Right forelimb (tissue), 1 donor: ENCODE measurements at places on chromosomes 1 and 21.

DNA sequence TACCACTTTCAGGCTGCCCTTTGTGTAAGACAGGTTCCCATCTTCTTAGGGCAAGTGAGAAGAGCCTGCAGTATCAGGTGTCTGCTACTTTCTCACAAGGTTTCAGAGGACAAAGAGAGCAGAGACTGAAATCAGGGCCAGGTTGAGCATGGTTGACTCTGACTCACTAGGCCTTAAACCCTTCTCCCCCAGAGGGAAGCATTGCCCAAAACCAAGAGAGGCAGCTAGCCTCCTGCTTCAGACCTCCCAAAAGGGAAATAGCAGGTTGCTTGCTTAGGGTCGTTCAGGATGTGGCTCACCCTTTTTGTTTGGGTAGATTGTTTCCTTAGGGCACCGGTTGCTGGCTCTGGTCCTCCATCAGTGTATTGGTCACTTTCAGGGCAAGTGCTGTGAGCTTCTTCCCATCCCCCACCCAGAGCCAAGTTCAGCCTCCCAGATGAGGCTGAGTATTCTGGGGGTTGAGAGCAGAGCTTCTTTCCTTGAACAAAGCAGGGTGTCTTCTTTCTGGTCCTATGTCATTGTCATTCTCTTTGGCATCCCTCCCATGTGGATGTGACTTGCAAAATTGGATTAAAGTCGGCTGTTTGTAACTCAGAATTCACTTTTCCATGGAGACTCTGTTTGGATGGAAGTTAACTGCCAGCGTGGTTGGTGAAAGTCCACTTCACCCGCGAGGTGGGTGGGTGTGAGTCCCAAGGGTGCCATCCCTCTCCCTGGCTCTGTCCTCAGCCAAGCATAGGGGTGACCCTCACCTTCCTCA, 55.5 kb upstream of the GALNT2 start:
- no peak for DNase-seq

DNA sequence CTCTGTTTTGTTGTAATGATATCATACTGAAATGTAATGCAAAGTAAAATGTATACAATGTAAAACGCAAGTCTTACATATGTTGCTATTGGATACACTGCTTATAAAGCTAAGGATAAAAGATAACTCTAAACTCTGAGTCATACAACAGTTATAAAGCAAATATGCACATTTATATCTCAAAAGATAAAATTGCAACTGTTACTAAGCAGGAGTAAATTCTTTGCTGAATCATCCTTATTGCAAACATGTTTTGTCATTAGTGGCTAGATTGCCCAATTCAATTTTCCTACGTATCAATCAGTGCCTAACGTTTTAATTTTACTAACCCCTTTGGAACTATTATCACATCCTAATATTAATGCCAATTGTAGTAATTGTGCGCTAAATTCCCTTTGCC, 762.9 kb downstream of the LTN1 start:
- DNase-seq, result no peak

DNA sequence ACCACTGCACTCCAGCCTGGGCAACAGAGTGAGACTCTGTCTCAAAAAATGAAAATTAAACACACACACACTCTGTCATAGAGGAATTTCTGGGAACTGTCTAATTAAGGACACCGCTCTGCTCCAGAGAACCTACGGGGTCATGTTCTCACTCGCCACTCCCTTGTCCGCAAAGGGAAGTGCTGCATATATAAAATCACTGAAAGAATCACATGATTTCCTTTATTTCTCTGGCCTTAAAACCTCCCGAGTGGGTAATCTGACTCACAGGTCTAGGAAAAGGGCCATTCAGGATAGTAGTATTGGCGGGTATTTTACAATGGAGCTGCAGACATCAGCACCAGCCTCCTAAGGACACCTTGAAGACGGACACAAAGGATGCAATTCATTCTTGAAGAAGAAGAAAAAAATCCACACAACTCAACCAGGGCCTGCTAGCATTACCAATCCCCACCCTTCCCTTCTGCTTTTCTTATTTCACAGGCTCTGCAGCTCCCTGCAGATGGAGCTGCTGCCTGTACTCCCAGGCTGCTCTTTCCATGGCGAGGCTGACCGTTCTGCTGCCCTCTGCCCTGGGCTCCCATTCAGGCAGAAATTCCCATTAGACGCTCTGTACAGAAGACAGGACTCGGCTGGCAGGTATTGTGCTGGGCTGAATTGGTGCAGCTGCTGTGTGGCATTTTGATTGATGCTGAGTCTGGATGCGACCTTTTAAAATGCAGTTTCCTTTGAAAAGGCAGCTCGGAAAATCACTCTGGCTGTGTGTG, 53.3 kb upstream of the FAM89A start:
- DNase-seq, result no peak

DNA sequence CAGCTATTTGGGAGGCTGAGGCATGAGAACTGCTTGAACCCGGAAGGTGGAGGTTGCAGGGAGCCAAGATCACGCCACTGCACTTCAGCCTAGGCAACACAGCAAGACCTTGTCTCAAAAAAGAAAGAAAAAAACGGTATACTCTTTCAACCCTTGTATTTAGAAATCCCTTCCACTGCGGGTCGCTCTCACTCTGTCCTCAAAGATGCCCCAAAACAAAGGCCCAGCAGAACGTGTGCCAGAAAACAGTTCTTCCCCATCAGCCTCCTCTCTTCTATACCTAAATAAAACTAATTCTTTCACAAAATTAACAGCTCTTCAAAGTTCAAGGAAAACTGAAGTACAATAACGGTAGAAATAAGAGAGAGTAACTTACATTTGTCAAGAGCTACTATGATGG, 13.2 kb downstream of the SETD4 start:
- DNase-seq, result no peak
